Effector CD4-positive, alpha-beta T cell (primary cell): ENCODE measurements at places on chromosomes 6 and 20.
A peak's percentile ranks its signal among the peaks of the same experiment; 100 is the strongest.

DNA sequence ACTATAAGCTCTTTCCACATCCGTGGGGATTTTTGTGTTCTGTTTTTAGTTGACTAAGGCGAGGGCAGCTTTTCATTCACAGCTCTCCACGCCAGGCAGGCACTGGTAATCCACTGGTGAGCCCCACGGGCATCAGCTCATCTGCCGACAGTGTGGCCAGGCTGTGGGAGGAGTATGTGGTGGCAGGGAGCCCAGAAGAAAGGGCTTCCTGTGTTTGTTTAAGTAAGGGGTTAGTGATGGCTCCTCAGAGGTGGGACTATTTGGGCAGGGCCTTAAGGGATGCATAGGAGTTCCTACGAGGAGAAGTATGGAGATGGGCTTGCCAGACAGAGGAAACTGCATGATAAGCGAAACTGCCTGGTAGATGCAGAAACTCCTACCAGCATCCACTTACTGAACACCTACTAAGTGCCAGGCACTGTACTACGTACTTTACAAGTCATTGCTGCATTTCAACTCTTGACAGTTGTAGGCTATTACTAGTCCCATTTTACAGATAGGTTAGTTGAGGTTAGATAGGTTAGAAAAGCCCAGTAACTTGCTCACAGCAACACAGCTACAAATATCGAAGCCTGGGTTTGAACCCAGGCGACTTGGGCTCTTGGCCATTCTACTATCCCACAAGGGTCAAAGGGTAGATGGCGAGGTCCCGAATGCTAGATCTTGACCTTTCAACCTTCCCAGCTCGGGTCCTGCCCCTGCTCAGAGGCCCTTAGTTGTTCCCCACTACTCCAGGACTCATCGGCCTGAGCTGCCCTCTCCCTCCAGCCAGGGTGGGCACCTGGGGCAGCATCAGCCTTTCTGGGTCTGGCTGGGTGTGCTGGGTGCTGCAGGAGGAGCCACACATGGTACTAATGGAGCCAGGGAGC, 55.1 kb downstream of the CEBPB start:
- no peak for DNase-seq

DNA sequence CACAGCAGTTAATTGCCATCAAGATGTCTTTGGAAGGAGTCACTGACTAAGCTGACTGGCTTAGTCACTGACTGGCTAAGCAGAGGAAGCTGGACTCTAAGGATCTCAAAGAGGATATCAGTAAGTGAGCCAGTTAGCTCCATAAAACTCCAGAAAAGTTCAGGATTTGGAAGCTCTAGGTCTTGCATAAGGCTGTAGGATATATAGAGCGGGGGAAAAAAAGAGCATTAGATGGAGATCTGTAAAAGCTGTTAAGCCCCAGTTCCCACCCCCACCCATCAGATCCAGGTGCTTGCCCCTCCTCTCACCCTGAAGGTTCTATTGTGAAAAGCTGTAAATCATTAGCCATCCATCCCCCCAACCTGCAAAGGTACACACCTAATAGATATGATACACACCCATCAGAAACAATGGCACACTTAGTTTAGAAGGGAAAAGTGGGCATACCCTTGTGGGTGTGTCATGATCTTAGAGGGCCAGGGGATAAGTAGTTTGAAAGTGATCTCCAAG, 32.2 kb downstream of the CARMIL1 start:
- DNase-seq: no peak

- DNase-seq: no peak
Observed at GRCh38 chr6:33983721-33984465, 162.0 kb downstream of the GRM4 start.

DNA sequence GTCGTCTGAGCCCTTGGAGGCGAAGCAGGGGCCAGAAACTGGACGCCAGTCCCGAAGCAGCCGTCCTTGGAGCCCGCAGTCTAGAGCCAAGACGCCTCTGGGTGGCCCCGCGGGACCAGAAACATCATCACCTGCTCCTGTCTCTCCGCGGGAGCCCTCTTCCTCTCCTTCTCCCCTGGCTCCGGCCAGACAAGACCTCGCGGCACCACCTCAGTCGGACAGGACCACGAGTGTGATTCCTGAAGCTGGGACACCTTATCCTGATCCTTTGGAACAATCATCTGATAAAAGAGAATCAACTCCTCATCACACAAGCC, 416 bp downstream of the RSPH4A start:
- DNase-seq: peak; percentile 6

GRCh38 chr20:20820785-20821483, 108.5 kb upstream of the RALGAPA2 start:
- no peak for DNase-seq

DNA sequence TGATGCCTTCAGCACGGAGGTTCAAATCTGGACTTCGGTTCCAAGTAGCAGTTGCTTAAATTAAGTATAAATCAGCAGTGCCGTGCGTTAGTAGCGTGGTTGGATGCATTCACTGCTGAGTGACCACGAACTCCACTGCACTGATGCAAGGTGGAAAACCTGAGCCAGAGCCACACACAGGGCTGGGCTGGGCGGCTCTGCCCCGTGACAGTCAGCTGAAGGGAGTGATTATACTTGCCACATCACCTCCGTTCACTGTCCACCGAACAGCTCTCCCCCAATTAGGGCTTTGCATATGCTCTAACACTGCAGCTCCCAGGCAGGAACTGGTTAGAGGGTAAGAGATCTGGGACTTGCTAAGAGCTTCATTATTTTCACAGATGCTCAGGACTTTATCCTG, 22.2 kb downstream of the PPP1R3G start:
- DNase-seq: no peak
